ENCODE measurements at places on chromosomes 1 and 21.

DNA sequence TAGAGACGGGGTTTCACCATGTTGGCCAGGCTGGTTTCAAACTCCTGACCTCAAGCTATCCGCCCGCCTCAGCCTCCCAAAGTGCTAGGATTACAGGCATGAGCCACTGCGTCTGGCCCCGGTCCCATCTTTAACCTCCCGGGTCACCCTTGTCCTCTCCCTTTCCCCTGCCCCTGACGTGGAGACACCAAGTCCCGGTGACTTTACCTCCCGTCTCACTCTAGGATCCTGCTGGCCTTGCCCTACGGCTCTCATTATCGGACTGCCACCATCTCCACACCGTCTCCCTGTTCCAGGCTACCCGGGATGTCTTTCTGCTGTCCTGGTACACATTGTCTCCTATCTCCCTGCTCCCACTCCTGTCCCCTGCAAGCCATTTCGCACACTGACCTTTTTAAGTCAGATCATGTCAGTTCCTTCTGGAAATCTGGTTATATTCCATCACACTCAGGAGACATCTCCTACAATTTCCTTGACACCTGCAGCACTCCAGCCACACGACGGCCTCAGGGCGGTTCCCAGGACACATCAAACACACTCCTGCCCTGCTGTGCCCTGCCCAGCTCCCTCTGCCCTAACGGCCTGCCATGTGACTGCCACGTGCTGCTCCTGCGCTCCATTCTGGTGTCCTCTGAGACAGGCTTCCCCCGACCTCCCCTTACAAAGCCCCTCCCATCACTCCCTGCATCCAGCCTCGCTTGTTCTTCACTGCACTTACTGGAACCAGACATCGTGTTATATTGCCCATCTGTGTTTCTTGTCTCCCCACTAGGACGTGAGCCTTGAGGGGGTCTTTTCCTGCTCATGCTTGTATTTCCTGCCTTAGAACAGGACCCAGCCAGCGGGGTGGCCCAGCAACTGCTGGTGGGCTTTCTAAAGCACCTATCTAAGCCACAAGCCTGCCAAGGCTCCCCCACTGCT is 32.7 kb downstream of the TTC39A start:
- DNase-seq = no peak

DNA sequence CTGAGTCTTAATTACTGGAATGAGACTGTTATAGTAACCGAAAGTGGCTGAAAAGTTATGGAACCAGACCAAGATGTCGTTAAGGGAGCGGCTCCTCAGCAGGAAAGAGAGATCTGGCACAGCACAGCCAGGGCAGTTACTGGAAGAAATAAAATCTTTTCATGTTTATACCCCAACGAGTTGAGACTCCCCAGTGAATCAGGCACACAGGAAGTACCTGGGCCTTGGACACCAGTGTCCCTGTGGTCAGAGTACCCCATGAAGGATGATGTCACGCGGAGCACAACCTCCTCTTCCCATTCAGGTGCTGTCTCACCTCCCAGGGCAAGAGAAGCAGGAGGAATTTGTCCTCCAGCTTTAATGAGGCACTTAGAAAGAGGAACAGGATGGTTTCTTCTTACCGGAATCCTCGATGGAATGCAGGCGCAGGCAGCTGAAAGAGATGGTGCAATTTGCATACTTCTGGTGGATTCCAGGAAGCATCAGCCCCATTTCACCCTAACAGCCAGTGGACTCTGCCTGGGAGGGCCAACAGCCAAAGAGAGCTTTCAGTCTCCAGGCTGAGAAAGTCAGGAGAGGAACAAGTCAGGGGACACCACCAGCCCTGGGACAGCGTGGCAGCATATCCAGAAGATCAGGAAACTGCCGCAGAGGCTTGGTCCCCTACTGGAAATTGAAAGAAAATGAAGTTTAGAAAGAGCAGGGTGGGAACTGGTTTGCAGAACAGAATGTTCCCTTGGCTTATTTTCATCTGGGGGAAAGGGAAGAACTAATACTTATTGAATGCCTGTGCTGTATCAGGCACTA is 35.9 kb upstream of the CTTNBP2NL start:
- DNase-seq = no peak

DNA sequence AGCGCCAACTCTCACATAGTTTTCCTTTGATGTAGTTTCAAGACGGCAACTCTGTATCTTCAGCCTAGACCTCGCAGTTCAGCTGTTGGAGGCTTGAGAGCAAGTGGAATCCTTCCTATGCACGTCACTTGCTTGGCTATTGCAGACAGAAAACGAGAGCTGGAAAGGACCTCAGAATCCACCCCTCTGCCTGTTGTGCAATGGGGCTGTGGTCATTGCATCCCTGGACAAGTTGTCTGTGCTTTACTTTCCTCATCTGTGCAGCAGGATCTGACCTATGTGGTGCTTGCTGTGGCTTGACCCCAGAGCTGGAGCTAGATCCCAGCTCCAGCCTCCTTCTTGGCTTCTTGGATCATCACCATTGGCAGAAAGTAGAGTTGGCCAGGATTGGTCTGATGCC is 50.0 kb upstream of the IGSF21 start:
- no peak for DNase-seq

GRCh38 chr21:42670884-42671283 is 17.5 kb downstream of the PDE9A start:
- no peak for DNase-seq

GRCh38 chr1:234218078-234218477 is 155.2 kb upstream of the COA6 start:
- no peak for DNase-seq

DNA sequence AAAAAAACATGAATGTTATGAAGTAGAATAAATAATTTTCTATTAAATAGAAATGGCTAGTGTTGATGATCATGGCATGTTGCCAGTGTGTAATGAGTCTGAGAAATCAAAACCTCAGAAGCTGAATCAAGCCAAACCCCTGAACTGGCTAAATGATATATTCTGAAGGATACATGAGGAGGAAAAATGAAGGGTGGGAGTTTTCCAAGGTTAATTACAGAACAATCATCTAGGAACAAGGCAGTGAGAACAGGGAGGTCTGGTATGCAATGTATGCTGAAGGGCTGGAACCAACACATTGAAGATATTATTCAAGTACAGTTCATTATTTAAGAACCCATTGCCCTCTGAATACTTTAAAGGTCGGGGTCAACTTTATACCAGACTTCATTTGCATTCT is 309.1 kb upstream of the NRIP1 start:
- DNase-seq = no peak

DNA sequence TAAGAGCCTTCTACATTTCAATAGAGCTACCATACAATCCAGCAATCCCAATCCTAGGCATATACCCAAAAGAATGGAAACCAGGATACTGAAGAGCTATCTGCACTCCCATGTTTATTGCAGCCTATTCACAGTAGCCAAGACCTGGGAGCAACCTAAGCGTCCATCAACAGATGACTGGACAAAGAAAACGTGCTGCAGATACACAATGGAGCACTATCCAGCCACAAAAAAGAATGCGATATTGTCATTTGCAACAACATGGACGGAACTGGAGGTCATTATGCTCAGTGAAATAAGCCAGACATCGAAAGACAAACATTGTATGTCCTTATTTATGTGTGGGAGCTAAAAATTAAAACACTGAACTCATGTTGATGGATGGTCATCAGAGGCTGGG is 115.3 kb downstream of the HLCS start:
- DNase-seq = no peak

- DNase-seq = no peak
Observed at GRCh38 chr1:109392037-109392787, 5.5 kb downstream of the SORT1 start.

- no peak for DNase-seq
Observed at GRCh38 chr1:215003686-215004085, 78.9 kb upstream of the KCNK2 start.

DNA sequence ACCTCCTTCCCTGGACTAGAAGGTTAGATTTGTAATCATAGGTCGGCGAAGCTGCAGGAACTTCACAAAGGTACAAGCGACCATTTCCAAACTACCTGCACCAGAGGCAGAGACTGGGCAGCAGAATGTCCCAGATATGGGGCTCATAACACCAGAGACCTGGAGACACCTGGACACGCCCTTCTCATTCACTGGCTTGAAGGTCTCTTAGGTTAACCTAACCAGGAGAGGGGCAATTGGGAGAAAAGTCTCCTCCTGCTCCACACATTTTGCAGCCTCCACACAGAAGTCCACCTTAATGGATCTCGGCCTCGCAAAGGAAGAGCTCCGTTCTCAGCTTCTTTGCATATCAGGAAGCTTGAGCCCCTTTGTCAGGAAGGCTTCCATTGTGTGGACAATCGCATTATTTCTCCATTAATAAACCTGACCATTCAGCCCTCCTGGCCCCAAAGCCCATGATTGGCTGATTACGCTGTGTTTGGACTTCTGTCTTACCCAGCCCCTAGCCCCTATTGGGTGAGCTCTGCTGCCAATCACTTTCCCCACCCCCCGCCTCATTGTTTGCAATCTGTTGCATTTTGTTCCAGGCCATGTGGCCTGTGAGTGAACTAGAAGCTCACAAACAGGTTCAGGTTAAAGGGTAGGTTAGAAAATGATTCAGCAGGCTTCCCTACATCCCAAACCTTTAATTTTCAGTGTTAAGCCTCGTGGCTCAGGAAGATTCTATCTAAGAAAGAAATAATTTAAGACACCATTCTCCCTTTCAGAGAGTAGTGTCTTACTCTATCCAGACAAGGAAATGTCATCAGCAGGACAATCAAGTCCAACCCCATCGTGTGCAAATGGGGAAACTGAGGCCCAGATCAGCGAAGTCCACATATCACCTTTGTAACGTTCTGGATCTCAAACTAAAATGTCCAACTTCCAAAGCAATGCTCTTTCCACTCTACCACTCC is 2.8 kb downstream of the MYCL start:
- no peak for DNase-seq

- DNase-seq = no peak
Observed at GRCh38 chr1:171909711-171910110, 68.4 kb downstream of the DNM3 start.

GRCh38 chr1:176046926-176047325 is 160.2 kb downstream of the COP1 start:
- no peak for DNase-seq

- DNase-seq = no peak
Observed at GRCh38 chr1:244413736-244414135, 38.0 kb downstream of the ADSS2 start.

DNA sequence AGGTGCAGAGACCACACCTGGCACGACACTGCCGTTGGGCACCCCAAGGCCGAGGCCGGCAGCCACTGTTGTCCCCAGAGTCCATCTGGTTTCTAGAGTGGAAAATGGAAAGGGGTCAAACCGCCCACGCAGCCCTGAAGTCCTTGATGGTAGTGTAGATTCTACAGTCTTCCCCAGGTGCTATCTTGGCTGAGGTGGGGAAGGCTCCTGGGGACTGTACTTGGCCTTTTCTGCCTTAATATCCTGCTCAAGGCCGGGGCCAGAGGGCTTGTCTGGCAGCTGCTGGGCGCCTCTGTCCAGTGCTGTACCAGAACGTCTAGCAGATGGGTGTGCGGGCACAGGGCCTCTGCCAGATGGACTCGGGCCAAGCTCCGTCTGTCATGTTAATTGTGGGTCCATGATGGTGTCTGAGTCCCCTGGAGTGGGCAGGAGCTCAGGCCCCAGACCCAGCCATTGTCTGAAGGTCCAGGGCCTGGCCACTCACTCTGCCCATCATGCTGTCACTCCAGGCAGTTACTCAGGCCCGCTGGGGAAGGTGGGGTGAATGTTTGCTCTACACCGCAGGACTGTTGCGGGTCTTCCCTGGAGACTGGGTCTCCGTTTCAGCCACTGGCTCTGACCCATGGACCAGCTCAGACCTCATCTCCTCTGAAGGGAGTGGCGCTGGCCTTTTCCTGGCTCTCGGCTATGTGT is 161.9 kb upstream of the COL6A1 start:
- peak; percentile 46 for DNase-seq

GRCh38 chr1:18484721-18485120 is 4.0 kb downstream of the KLHDC7A start:
- no peak for DNase-seq

GRCh38 chr21:46185716-46186115 is 1.5 kb upstream of the SPATC1L start:
- DNase-seq = no peak

DNA sequence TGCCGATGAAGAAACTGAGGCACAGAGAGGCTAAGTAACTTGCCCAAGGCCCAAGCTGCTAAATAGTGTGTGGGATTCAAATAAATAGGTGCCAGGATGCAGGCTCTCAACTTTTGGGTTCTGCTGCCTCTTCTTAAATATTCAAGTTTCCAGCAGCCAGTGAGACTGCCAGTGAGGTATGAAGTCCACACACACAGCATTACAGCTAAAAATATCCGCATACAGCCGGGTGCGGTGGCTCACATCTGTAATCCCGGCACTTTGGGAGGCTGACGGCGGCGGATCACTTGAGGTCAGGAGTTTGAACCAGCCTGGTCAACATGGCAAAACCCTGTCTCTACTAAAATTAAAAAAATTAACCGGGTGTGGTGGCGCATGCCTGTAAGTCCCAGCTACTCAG is 78.4 kb upstream of the DIRAS3 start:
- DNase-seq = no peak

DNA sequence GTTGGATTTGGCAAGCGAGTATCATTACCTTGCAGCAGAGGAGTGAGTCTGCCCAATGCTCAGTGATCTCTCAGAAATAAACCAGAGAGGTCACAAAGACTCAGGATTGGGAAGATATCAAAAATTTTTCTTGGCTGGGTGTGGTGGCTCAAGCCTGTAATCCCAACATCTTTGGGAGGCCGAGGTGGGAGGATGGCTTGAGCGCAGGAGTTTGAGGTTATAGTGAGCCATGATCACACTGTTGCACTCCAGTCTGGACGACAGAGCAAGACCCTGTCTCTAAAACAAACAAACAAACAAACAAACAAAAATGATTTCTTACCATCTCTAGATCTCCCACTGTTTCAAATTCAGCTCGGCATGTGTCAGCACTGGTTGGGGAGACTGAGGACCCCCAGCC is 13.3 kb upstream of the BECN2 start:
- DNase-seq = no peak

GRCh38 chr1:228337031-228337564 is 69.5 kb downstream of the TRIM11 start:
- DNase-seq = no peak

GRCh38 chr1:197921235-197922069 is 4.3 kb downstream of the LHX9 start:
- DNase-seq = no peak

GRCh38 chr1:239884796-239885195 is 206.9 kb upstream of the FMN2 start:
- no peak for DNase-seq

DNA sequence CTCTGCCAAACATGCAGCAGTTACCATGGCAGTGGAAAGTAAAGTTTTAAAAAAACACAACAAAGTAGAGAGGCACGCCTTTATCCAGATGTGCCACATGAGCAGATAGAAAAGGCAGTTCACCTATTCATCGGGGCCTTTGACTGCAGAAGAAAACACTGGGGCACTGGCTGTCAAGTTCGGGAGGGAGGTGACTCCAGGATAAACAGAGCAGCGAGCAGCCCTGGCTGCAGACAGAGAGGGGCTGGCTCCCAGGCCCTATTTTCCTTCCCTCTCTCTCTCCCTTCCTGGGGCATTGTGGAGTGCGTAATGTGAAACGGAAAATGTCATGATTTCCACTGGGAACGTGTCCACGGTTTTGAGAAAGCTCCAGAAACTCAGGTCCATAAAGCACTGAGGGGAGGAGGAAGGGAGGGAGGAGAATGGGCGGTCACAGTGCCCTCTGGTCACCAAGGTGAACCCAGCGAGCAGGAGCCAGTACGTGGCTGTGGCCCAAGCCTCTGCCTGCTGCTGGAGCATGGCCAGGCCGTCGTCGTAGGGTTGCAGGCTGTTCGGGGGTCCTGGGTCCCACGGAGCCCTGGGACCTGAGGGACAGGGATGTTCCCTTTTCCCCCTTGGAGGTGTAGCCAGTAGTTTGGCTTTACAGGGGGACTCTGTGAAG is 114.7 kb upstream of the IRF2BP2 start:
- DNase-seq = peak; percentile 100

GRCh38 chr1:209732725-209733124 is 23.1 kb upstream of the TRAF3IP3 start:
- no peak for DNase-seq

Data from NCI-H1092 treated with DMSO at 0.1 percent for 48 hours (cell line).